Naive thymus-derived CD4-positive, alpha-beta T cell (primary cell): ENCODE measurements at places on chromosomes 4 and X. TPM values are rescaled to one million over a fixed set of nuclear protein-coding genes. Genes with fewer than 3 reads are reported as not detected.

Gene BEX5
- 13.2 TPM for polyA plus RNA-seq

Gene MAGEA2B
- polyA plus RNA-seq = not detected

Gene XG
- polyA plus RNA-seq = not detected

Gene ENPP6
- not detected for polyA plus RNA-seq

Gene AKAP14
- not detected for polyA plus RNA-seq

Gene ALAS2
- not detected for polyA plus RNA-seq

Gene MFAP3L
- polyA plus RNA-seq = 0.23 TPM
